ENCODE measurements at places on chromosomes 6 and 20. TPM values are rescaled to one million over a fixed set of nuclear protein-coding genes. Genes with fewer than 3 reads are reported as not detected.

- no peak for DNase-seq
These were observed 87.1 kb downstream of the TMEM242 start for GRCh38 chr6:157236040-157236725.

GRCh38 chr6:133787859-133788505, 100.9 kb upstream of the TCF21 start:
- no peak for DNase-seq

Gene SLC22A23
- total RNA-seq: 6.8 TPM

GRCh38 chr6:137150072-137150471, 23.4 kb downstream of the IL22RA2 start:
- no peak for DNase-seq

DNA sequence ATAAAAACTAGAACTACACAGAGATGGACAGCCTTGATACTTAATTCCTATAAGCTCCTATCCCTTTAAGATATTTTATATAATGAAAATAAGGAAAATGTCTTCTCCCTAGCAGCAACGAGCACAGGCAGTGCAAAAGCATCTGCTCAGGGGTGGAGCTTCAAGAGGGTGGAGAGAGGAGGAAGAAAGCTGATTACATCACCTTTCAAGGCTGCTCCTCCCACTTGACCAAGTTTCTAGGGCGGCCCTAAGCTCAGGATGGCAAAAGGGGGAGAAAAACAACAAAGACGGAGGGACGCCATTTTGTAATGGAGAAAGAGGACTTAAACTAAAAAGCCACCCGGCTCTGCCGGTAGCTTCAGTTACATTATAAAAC, 2.2 kb downstream of the PPP1R10 start:
- DNase-seq: peak; percentile 83

Gene CDH4
- total RNA-seq: not detected

- no peak for DNase-seq
These were observed 44.7 kb downstream of the PLAGL1 start for GRCh38 chr6:143963158-143963919.

- no peak for DNase-seq
These were observed 135.1 kb upstream of the RAB32 start for GRCh38 chr6:146408583-146408982.

GRCh38 chr6:145086197-145086596, 649.1 kb downstream of the EPM2A start:
- no peak for DNase-seq

GRCh38 chr20:4088766-4089165, 73.4 kb upstream of the RNF24 start:
- DNase-seq: no peak

DNA sequence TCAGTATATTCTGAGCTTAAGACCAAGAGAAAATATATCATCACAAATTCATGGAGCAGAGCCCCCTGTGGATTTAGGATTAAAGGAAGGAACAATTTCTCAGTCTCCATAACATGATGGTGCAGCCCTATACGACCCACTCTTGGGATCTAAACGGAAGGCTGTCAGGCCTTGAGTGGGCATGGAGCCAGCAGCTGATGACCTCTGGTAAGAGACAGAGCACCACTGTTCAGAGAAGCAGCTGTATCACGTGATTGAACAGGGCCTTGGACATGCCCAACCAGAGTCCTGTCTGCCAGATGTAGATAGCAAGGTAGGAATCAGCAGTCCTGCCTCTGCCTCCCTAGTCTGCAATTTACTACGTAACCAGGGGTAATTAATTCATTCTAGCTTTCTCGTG, 259.4 kb upstream of the POU3F2 start:
- no peak for DNase-seq

- no peak for DNase-seq
These were observed 6.9 kb upstream of the CITED2 start for GRCh38 chr6:139381216-139381865.
